Suprapubic skin (tissue), 4 donors: ENCODE measurements at places on chromosomes 12 and 14.

- H3K4me3 ChIP-seq = no peak overlapping the region
- no peak for DNase-seq
- H3K27me3 ChIP-seq = no peaks in the 10 kb centered on the region
Observed at GRCh38 chr14:65415613-65416012, 3.1 kb downstream of the FUT8 start.

DNA sequence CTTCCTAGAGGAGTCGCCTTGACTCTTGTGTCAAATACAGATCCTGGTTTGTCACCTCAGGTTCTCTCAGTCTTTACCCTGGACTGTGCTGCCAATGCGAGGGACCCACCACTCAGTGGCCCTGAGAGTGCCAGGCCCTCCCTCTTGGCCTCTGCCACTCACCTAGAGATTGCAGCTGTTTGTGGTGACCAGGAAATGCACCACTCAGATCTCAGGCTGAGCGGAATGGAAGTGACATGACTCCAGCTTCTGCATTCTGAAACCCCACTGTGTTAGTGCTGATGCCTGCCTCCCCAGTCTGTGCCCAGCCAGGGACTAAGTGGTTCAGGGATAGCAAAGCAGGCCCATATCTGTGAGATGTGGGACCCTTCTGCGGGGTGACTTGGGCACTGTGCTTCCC lies 27.8 kb upstream of the NEDD1 start:
- DNase-seq = no peak
- H3K27ac ChIP-seq = no peak overlapping the region
- H3K36me3 ChIP-seq = no peaks in the 10 kb centered on the region
- no peaks in the 10 kb centered on the region for H3K4me1 ChIP-seq

GRCh38 chr12:50248883-50249282 lies 34.4 kb downstream of the LIMA1 start:
- no peak overlapping the region for H3K4me3 ChIP-seq
- peak overlapping the region; percentile 67 for H3K27ac ChIP-seq
- H3K36me3 ChIP-seq = no peaks in the 10 kb centered on the region
- DNase-seq = no peak
- H3K4me1 ChIP-seq = peaks cover 65% of the 10 kb centered on the region

- H3K4me3 ChIP-seq = no peak overlapping the region
- no peaks in the 10 kb centered on the region for H3K27me3 ChIP-seq
- no peak for DNase-seq
- no peaks in the 10 kb centered on the region for H3K4me1 ChIP-seq
Observed at GRCh38 chr14:50423529-50423928, 26.8 kb upstream of the CDKL1 start.

GRCh38 chr14:96806836-96807235 lies 9.7 kb downstream of the VRK1 start:
- no peaks in the 10 kb centered on the region for H3K27me3 ChIP-seq
- no peak for DNase-seq
- no peaks in the 10 kb centered on the region for H3K36me3 ChIP-seq
- H3K4me3 ChIP-seq = no peak overlapping the region

DNA sequence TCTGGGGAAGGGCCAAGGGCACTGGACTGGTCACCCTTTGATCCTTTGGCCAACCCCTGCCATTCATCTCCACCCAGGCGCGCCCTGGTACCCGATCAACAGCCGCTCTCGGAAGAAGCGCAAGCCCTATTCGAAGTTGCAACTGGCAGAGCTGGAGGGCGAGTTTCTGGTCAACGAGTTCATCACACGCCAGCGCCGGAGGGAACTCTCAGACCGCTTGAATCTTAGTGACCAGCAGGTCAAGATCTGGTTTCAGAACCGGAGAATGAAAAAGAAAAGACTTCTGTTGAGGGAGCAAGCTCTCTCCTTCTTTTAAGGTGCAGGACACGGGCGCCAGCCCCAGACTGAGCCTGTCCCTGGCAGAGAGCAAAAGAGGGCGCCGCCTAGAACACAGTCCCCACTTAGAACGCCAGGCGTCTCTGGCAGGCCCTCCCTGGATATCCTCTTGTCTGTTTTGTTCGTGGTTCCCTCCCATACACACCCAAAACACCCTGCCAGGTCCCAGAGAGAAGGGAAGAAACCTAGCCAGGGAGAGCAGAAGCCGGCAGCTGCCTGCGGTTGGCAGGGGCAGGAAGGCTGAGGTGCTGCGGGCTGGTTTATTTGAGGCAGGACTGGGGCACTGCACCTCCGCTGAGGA lies 1.7 kb downstream of the HOXC12 start:
- peaks cover 99% of the 10 kb centered on the region for H3K27me3 ChIP-seq
- H3K4me1 ChIP-seq = peaks cover 50% of the 10 kb centered on the region
- peak overlapping the region; percentile 35 for H3K27ac ChIP-seq
- H3K36me3 ChIP-seq = no peaks in the 10 kb centered on the region
- H3K4me3 ChIP-seq = peak overlapping the region; percentile 48

- H3K27ac ChIP-seq = peak overlapping the region; percentile 74
- no peak for DNase-seq
- no peaks in the 10 kb centered on the region for H3K27me3 ChIP-seq
- H3K36me3 ChIP-seq = no peaks in the 10 kb centered on the region
- H3K4me1 ChIP-seq = peaks cover 17% of the 10 kb centered on the region
Observed at GRCh38 chr14:24051176-24051788, 527 bp upstream of the CARMIL3 start.

GRCh38 chr12:43402436-43402835 lies 149.6 kb downstream of the ADAMTS20 start:
- no peaks in the 10 kb centered on the region for H3K4me1 ChIP-seq
- no peaks in the 10 kb centered on the region for H3K27me3 ChIP-seq
- no peak overlapping the region for H3K27ac ChIP-seq

- H3K27ac ChIP-seq = no peak overlapping the region
- H3K4me3 ChIP-seq = no peak overlapping the region
- peaks cover 48% of the 10 kb centered on the region for H3K4me1 ChIP-seq
- DNase-seq = no peak
Observed at GRCh38 chr12:6067152-6067916, 57.1 kb downstream of the VWF start.

DNA sequence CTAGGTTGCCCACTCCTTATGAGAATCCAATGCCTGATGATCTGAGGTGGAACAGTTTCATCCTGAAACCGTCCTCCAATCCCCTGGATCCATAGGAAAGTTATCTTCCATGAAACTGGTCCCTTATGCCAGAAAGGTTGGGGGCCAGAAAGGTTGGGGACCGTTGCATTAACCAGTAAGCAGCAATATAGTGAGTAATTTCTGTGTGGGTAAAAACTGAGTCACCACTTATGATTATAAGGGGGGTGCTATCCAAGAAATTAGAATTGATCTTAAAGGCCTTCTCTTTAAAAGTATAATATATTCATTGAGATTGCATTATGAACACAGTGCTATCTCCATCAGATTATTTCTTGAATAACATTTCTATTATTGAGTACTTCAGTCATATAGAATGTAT lies 97.2 kb downstream of the PCNX1 start:
- DNase-seq = no peak
- H3K27ac ChIP-seq = no peak overlapping the region
- H3K36me3 ChIP-seq = peaks cover 13% of the 10 kb centered on the region
- H3K4me1 ChIP-seq = no peaks in the 10 kb centered on the region
- no peaks in the 10 kb centered on the region for H3K27me3 ChIP-seq

DNA sequence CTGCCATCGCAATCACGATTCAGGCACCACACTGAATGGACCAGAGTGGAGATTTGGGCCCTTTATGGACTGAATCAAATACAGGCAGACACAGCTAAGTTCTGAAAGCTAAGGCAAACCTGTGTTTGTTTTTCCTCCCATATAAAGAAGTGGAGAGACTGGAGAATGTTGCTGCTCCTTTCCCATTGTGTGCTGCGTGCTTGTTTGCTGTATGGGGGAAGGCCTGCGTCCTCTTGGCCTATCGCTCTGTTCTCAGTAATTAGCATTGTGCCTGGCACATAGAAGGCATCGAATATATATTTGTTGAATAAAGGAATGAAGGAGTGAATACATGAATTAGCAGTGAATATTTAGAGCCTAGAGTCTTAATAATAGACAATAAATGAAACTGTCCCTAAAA lies 12.4 kb downstream of the ST8SIA1 start:
- DNase-seq = no peak
- H3K27me3 ChIP-seq = no peaks in the 10 kb centered on the region
- no peaks in the 10 kb centered on the region for H3K4me1 ChIP-seq
- H3K4me3 ChIP-seq = no peak overlapping the region
- H3K36me3 ChIP-seq = no peaks in the 10 kb centered on the region
- no peak overlapping the region for H3K27ac ChIP-seq

DNA sequence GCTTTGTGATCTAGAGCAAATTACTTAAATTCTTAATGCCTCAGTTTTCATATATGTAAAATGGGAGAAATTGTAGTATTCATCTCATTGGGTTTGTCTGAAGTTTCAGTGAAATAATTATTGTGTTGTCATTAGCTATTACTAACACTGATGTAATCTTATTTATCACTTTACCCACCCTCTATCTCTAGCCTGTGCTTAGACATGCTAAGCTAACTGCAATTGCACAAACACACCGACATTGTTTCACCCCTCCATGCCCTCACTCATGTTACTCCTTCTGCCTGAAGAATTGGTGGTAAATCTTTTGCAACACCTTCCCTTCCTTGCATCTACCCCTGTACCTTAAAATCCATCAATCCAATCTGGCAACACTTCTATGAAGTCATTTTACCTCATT lies 241.6 kb downstream of the BCAT1 start:
- H3K27ac ChIP-seq = no peak overlapping the region
- no peak overlapping the region for H3K4me3 ChIP-seq
- no peak for DNase-seq
- H3K27me3 ChIP-seq = no peaks in the 10 kb centered on the region
- H3K4me1 ChIP-seq = no peaks in the 10 kb centered on the region

DNA sequence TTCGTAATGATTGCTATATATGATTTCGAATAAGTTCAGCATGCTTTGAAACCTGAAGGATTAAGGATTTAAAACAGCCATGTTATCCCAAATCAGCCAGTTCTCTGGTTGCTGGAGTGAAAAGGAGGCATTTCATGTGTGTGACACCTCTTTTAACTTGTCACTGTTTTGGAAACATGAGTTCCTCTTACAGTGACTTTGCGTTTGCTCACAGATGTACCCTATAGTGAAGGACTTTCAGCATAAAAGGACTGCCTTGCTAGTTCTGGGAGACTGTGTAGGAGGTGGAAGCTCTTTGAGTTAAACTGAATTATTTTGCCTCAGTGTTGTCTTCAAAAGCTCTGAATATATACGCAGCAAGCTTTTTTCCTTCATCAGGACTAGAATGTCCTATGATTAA lies 7.6 kb downstream of the RNASE11 start:
- no peak overlapping the region for H3K27ac ChIP-seq
- no peak for DNase-seq
- H3K27me3 ChIP-seq = no peaks in the 10 kb centered on the region
- H3K4me3 ChIP-seq = no peak overlapping the region
- H3K36me3 ChIP-seq = no peaks in the 10 kb centered on the region

DNA sequence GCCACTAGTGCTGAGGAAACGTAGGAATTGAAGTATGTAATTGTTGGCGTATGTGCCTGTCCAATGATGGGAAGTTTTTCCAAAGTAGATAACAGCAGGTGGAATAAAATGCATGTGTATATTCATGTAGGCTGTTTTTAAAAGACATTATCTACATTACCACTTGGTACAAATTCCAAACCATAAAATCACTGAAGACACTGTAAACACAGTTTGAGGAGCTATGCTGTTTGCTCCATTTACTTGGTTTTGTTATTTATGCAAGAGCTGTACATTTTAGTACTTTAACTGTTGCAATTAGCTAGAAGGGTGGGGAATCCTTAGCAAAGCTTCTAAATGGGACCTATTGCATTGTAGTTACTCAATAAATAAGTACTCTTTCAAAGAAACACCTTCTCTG lies 274.5 kb upstream of the DIO2 start:
- DNase-seq = no peak
- H3K27me3 ChIP-seq = no peaks in the 10 kb centered on the region
- H3K36me3 ChIP-seq = no peaks in the 10 kb centered on the region
- no peak overlapping the region for H3K4me3 ChIP-seq
- no peaks in the 10 kb centered on the region for H3K4me1 ChIP-seq
- no peak overlapping the region for H3K27ac ChIP-seq

DNA sequence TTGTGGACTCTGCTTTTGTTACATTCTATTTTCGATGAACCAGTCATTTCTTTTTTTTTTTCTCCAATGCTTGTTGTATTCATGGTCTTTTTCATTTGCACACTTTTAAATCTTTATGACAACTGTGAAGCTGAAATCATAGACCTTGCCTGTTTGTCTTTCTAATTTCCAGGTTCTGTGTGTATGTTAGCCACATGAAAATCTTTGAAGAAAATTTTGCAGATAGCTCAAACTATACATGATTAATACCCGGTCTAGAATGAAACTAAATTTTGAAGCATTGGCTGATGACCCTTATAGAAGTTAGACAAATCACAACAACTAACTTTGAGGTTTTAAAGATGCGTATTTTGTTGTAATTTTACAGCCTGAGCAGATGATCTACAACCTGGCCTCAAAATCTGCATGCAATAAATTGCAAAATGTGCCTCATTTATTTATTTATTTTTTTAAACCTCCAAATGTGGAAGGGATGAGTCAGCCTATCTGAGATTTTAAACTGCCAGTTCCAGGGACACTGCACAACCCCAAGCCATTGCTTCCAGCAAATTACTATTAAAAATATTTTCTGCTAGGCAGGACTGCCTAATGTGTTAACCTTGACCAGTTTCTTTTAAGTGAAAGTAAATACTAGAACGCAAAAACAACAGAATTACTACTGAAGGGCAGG lies 96.3 kb upstream of the NAV3 start:
- no peaks in the 10 kb centered on the region for H3K27me3 ChIP-seq
- no peak overlapping the region for H3K27ac ChIP-seq
- no peaks in the 10 kb centered on the region for H3K36me3 ChIP-seq
- H3K4me1 ChIP-seq = no peaks in the 10 kb centered on the region
- no peak for DNase-seq

DNA sequence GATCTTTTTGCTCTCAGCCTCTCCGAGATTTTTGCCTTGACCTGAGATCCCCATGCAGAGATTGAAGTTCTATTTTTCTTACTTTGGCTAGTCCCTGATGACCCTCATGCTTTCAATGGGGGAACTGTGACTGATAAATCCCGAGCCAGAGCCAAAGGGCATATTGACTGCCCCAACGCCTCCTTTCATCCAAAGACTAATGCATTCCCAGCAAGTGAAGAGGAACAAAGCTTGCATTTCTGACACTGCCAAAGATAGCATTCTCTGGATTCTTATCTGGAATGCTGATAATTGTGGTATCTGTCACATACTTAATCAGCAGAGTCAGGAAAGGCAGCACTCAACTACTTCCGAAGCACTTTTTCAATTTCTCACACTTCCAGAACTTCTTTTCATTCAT lies 152.3 kb upstream of the EGLN3 start:
- H3K27me3 ChIP-seq = no peaks in the 10 kb centered on the region
- no peak overlapping the region for H3K4me3 ChIP-seq
- no peak overlapping the region for H3K27ac ChIP-seq
- no peaks in the 10 kb centered on the region for H3K36me3 ChIP-seq
- peaks cover 22% of the 10 kb centered on the region for H3K4me1 ChIP-seq
